ENCODE measurements at places on chromosomes 11 and 22.

DNA sequence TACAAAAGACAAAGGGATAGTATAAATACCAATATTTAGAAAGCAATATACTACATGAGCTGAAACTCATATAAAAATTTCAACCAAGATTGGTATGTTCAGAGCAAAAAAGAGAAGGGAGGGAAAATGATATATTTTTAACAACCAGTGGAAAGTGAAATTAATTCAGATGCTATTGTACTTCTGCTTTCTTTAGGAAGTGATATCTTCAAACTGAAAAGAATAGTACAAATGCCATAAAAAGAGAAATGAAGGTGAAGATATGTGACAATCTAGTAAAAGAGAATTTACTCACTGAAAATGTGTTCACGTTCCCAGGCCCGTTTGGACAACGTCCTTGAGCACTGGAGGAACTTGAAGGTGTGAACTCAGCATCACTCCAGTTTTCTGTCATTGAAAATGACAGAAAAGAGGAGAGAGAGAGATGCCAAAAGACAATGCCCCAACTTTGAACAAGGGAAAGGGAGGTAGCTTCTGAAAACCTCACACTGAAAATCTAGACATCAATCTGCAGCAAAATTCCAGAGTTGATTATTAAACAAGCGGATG lies 47.5 kb downstream of the SC5D start:
- no peaks in the 10 kb centered on the region for H3K36me3 ChIP-seq
- no peaks in the 10 kb centered on the region for H3K27me3 ChIP-seq
- H3K27ac ChIP-seq = no peak overlapping the region
- DNase-seq = no peak
- H3K4me1 ChIP-seq = no peaks in the 10 kb centered on the region

DNA sequence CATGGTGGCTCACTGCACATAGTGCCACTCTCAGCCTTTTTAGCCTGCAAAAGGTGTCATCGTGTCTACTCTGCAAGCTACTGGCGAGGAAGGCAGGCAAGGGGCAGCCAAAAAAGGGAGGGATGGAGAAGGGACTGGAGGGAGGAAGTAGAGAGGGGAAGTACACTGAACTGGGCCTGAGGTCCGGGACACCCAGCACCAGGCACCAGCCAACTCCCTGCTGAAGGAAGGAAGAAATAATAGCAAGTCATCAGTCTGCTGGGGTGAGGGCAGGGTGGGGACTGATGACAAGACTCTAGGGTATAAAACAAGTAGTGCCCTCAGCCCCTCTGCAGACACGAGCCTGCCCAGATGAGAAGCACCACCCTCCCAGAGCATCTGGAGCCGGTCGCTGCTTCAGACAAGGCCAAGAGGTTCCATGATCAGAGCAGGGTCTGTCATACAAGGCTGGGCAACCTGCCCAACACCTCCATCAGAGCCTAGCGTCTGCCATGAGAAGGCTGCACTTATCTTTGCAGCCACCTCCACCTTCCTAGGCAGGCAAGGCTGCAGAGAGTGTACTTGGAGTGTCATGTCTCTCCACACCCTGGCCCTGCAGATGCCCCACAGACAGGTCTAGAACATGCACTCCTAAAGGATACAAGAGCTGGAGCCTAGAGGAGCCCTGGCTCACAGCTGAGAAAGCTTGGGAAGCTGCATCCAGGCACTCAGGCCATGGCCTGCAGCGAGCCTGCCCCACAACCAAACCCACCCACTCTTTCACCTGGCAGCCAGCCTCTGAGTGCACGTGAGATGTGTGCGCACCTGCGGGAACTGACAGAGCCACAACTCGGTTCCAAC lies 9.0 kb upstream of the COMT start:
- no peak for DNase-seq
- H3K27ac ChIP-seq = no peak overlapping the region
- H3K36me3 ChIP-seq = no peaks in the 10 kb centered on the region
- H3K4me3 ChIP-seq = no peak overlapping the region

DNA sequence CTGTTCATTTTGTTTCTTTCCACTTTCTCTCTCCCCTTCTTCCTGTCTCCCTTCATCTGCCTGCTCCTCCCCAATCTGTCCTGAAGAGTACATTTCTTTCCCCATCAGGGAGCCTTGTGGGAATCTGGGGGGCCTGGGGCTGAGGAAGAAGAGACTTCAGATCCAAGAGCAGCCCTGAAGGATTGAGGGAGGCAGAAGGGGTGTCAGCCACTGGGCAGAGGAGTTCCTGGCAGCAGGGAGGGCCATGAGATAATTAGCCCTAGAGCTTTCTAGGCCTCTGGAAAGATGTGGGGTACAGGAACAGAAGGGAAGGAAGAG lies 24.4 kb upstream of the OAF start:
- no peak overlapping the region for H3K27ac ChIP-seq
- no peaks in the 10 kb centered on the region for H3K27me3 ChIP-seq
- no peaks in the 10 kb centered on the region for H3K36me3 ChIP-seq

- no peak overlapping the region for H3K27ac ChIP-seq
- no peak for DNase-seq
- H3K36me3 ChIP-seq = peaks cover 98% of the 10 kb centered on the region
- no peaks in the 10 kb centered on the region for H3K27me3 ChIP-seq
- H3K4me3 ChIP-seq = no peak overlapping the region
Measured at GRCh38 chr11:61418136-61418535, 11.6 kb downstream of the CPSF7 start.

DNA sequence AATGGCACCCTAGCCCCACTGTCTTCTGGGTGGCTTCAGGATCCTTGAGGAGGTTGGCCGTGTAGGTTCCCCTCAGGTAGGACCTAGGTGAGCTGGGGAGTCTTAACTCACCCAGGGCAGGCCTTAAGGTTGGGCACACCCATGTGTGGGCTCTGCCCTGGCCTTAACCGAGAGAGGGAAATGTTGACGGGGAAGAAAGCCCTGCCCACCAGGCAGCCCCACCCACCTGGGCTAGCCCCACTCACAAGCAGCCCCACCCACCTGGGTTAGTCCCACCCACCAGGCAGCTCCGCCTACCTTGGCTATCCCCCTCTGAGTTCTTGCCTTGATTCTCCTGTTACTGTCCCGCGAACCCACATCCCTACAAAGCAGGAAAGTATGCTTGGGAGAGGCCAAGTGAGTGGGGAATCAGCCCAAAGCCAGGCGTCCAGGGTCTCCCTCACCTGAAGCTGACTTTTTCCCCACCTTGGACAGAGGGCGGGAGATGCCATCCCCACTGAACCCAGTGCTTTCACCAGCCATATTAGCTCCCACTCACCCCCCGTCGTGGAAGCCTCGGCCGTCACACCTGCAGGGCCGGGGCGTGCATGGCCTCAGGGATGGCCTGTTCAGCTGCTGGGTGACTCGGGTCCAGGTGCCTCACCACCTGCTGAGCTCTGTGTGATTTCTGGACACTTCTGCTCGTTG lies at the start of gene MYEOV:
TSS of gene MYEOV (plus strand) at position 337 of the 687 bp plus-strand sequence. CDS start 1,200 bp downstream, outside the sequence.
- H3K27ac ChIP-seq = no peak within 1 kb of the TSS
- no peaks in the 10 kb centered on the region for H3K36me3 ChIP-seq
- H3K4me1 ChIP-seq = peaks cover 14% of the 10 kb centered on the region

DNA sequence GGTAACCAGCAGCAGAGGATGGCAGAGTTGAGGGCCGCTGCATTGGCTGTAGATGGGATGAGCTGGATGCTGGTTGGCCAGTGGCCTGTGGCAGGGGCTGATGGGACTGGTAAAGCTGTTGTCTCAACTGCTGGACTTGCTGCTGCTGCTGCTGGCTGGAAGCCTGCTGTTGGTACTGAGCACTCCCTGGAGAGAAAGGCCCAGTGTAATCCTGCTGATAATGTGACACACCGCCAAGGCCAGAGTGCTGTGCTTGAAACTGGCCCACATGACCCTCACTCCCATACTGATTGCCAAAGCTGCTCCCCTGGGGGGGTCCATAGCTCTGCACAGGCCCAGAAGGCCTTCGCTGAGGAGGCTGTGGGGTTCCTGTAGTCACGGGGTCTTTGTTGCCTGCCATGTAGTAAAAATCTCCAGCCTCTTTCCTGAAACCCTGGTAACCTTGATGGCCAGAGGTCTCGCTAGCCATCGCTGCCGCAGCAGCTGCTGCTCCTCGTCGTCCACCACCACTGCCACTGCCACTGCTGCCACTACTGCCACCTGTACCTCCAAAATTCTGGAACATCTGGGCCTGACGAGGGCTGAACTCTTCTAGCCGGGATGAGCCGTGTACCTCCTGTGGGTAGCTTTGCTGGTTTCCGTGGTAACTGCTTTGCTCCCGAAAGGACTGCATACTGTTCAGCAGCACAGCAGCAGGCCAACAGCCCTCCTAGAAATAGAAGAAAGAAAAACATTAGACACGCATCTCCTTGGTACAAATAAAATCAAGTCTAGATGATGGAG lies 55.6 kb downstream of the TCF20 start:
- DNase-seq = no peak
- H3K4me1 ChIP-seq = peaks cover 10% of the 10 kb centered on the region
- H3K27me3 ChIP-seq = no peaks in the 10 kb centered on the region
- no peak overlapping the region for H3K27ac ChIP-seq
- peaks cover 32% of the 10 kb centered on the region for H3K36me3 ChIP-seq

GRCh38 chr11:94735907-94736306 lies 32.2 kb upstream of the AMOTL1 start:
- H3K27me3 ChIP-seq = no peaks in the 10 kb centered on the region
- H3K27ac ChIP-seq = no peak overlapping the region
- no peaks in the 10 kb centered on the region for H3K36me3 ChIP-seq

DNA sequence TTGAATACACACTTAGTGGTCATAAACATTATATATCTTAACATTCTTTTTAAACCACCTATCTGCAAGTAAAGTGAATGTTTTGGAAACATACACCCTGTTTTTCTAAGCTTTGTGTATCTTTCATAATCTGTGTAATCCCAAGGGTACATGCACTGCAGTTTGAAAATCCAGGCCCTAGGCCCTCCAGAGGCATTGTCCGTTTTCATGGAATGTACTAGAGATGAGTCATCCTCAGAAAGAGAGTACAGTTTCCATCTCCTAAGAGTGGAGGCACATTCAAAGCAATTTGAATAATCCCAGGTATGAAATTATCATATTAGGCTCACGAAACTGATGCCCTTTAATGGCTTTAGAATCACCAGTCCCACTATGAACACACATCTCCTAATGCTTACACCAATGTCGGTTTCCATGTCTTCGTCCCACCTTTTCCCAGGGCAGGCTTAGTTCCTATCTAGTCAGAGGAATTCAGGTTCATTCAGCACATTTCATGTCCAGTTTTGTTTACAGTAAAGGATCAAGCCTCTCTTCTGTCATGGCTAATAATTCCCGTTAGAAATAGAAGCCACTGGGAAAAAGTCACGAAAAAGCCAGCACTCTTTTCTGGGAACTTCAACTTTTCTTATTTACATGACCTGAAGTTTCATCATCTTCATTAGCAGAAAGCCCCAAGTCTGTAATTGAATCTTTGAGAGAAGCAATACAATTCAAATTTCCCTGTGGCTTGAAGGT lies 39.5 kb upstream of the CD44 start:
- no peaks in the 10 kb centered on the region for H3K4me1 ChIP-seq
- no peaks in the 10 kb centered on the region for H3K36me3 ChIP-seq
- H3K27ac ChIP-seq = no peak overlapping the region
- H3K4me3 ChIP-seq = no peak overlapping the region

- H3K36me3 ChIP-seq = no peaks in the 10 kb centered on the region
- no peak overlapping the region for H3K4me3 ChIP-seq
- H3K27me3 ChIP-seq = no peaks in the 10 kb centered on the region
- no peak overlapping the region for H3K27ac ChIP-seq
Measured at GRCh38 chr11:111379602-111380136, 594 bp upstream of the POU2AF1 start.

DNA sequence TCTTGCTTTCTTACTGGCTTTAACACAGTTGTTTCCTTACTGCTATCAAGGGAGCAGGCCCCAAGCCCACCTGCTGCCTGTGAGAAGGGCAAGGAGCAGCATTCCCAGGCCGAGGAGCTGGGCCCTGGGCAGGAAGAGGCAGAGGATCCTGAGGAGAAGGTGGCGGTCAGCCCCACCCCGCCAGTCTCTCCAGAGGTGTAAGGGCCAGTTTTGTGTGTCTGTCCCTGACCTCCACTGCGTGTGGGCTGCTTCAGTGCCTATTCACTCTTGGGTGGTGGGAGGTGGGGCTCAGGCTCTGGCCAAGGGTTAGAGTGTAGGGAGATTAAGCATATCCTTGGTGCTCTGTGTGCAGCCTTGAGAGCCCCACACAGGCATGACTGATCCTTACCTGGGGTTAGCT lies 55.1 kb downstream of the CEP164 start:
- H3K4me3 ChIP-seq = no peak overlapping the region
- peaks cover 73% of the 10 kb centered on the region for H3K36me3 ChIP-seq
- H3K27ac ChIP-seq = no peak overlapping the region
- DNase-seq = no peak
- no peaks in the 10 kb centered on the region for H3K27me3 ChIP-seq

GRCh38 chr11:117597071-117597470 lies 199.9 kb downstream of the DSCAML1 start:
- H3K4me3 ChIP-seq = no peak overlapping the region
- H3K27ac ChIP-seq = no peak overlapping the region
- H3K36me3 ChIP-seq = no peaks in the 10 kb centered on the region
- DNase-seq = peak; percentile 66
- H3K27me3 ChIP-seq = no peaks in the 10 kb centered on the region

DNA sequence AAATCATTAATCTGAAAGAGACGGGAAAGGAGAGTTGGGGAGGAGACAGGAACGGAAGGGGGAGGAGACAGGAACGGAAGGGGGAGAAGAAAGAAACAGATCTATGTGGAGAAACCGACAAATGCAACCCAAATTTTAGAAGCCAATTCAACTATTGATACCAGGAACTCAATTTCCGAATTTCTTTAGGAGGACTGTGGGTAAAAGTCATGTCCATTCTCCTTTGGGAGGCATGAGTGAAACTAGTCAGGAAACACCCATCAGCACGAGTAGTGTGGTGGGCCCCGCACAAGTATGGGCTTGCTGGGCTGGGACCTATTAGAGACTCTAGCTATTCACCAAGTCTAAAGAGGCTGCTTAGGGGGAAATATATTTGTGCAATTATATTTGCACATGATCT lies 18.1 kb downstream of the ANO3 start:
- no peak overlapping the region for H3K27ac ChIP-seq
- H3K4me1 ChIP-seq = no peaks in the 10 kb centered on the region
- no peak overlapping the region for H3K4me3 ChIP-seq
- no peaks in the 10 kb centered on the region for H3K27me3 ChIP-seq
- no peaks in the 10 kb centered on the region for H3K36me3 ChIP-seq
